Esophagus muscularis mucosa (tissue), 4 donors: ENCODE measurements at places on chromosomes 4 and X. TPM values are rescaled to one million over a fixed set of nuclear protein-coding genes. Genes with fewer than 3 reads are reported as not detected.
A peak's percentile ranks its signal among the peaks of the same experiment; 100 is the strongest.

Gene ADH7
- total RNA-seq = not detected

Gene GATA1
- not detected for total RNA-seq

Gene TLR1
- 11.2 TPM for total RNA-seq

GRCh38 chrX:110204986-110205385, 112.9 kb downstream of the AMMECR1 start:
- H3K4me3 ChIP-seq = no peak overlapping the region
- no peaks in the 10 kb centered on the region for H3K27me3 ChIP-seq

GRCh38 chr4:83390944-83391343, 56.3 kb upstream of the HPSE start:
- H3K4me1 ChIP-seq = peaks cover 7% of the 10 kb centered on the region
- no peaks in the 10 kb centered on the region for H3K27me3 ChIP-seq
- no peaks in the 10 kb centered on the region for H3K36me3 ChIP-seq
- peak; percentile 47 for DNase-seq
- H3K4me3 ChIP-seq = no peak overlapping the region
- no peak overlapping the region for H3K27ac ChIP-seq

DNA sequence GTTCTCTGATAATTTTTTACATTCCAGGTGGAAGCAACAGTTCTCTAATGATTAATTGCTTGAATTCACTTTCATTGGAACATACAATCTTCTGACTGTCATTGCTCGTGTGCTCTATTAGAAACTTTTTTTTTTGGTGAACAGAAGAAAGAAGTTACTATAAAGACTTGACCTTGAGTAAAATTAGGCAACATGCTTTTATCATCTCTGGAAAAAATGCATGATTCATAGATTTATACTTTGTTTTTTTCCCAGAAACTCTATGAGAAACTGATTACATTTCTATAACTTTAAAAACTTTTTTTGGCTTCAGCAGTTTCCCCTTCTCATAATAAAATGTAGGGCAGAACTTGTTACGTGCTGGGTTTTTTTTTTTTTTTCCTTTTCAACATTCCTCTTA, 167.6 kb downstream of the ARHGAP10 start:
- H3K27ac ChIP-seq = no peak overlapping the region
- peaks cover 27% of the 10 kb centered on the region for H3K4me1 ChIP-seq
- no peak overlapping the region for H3K4me3 ChIP-seq
- H3K36me3 ChIP-seq = peaks cover 22% of the 10 kb centered on the region
- DNase-seq = no peak

DNA sequence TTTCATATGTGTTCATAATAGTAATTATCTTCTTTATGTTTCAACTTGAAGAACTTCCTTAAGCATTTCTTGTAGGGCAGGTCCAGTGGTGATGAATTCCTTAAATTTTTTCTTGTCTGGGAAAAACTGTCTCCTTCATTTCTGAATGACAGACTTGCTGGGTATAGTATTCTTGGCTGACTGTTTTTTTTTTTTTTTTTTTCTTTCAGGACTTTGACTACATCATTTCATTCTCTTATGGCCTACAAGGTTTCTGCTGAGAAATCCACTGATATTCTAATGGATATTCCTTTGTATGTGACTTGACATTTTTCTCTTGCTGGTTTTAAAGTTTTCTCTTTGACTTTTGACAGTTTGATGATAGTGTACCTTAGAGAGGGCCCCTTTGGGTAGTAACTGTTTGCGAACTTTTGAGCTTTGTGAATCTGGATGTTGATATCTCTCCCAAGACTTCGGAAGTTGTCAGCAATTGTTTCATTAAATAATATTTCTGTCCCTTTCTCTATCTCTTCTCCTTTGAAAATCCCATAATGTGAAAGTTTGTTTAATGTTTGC, 54.2 kb downstream of the EDA start:
- H3K4me1 ChIP-seq = no peaks in the 10 kb centered on the region
- no peak overlapping the region for H3K4me3 ChIP-seq

DNA sequence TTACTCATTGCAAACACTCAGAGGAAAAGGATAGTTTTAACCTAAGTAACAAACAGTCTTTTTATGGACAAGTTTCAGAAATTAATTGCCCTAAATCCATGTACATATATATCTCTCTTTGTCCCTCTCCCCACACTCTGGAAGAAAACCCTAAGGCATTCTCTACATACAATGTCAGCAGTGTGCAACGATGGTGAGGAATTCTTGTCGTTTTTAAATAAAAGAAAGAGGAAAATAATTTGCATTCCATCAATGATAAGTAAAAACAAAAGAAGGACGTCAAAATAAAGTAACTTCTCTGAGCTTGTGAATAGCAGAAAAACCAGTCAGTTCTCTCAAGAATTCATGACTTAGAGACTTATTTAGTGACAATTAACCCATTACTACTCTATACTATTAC, 550.5 kb upstream of the DIPK2B start:
- H3K27ac ChIP-seq = peak overlapping the region; percentile 29
- no peak for DNase-seq
- H3K4me3 ChIP-seq = no peak overlapping the region
- peaks cover 38% of the 10 kb centered on the region for H3K4me1 ChIP-seq

DNA sequence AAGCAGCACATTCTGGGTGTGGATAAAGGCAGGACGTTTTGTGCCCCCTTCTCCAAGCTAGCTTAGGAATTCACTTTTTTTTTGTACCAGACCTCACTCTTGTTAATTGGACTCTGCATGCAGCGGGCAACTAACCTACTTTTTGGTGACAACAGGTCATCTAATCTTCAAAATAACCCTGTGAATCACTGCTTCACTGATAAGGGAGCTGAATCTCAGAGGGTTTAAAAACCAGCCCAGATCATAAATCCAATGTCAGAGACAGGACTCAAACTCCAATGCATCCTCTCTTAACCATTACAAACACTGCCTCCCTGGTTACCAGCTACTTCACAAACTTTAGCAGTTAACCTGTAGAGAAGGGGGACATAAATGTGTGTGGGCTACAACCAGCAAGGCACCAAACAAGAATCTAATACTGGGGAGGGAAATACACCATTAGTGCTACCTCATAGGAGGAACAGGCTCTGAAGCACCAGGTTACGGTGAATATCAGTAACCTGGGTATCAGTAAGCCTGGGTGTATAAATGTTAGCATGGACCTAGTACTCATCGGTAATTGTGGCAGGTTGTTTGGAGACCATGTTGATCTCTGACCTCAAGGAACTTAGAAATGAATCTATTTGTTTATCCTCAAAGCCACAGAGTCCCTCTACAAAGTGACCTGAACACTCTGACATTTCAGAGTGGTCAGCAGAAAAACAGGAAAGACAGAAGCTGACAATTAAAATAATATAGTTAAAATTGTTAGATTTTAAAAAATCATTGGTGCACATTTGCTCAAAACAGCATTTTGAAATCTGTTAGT, 2.6 kb downstream of the TIFA start:
- H3K36me3 ChIP-seq = no peaks in the 10 kb centered on the region
- H3K27me3 ChIP-seq = no peaks in the 10 kb centered on the region
- no peak overlapping the region for H3K4me3 ChIP-seq
- H3K27ac ChIP-seq = no peak overlapping the region
- no peak for DNase-seq

- no peaks in the 10 kb centered on the region for H3K36me3 ChIP-seq
- no peak for DNase-seq
Measured at GRCh38 chr4:115883231-115883630, 769.8 kb upstream of the NDST4 start.
